NCI-H1105 treated with DMSO at 0.1 percent for 48 hours (cell line): ENCODE measurements at places on chromosomes 5 and 9.

DNA sequence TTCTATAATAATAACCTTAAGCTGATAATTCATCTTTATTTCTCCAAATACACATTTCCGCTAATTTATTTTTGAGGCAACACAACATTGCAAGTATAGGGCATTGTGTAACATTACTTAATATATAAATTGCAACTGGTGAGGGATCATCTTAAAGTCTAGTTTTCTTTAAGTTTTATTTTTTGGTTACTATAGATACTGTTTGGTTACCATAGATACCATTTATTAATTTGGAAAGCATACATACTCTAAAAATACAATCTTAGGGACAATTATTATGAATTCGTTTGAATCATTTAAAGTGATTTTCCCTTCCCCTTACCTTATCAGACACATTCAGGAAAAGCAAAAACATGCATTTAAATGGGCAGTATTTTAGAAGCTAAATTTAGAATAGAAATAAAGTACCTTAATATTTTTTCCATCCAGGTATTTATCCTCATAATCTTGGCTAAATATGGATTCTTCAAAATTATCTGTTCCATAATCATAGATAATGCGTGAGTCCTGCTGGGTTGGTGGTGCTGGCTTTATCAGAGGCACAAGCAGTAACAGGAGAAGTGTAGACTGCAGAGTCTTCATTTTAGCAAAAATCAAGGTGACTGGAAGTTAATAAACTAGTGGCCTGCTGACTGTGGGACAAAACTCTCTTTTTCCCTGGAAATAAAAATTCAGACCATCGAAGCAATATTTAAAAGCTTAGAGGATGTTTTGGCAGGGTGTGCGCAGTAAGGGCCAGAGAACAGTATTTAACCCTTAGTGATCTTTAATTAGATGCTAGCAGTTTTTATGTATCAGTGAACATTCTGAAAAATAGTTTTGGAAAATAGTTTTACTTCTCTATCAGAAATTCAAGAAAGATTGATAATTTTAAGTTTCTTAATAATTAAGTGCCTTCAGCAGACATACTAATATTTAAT, 1.3 kb downstream of the OGN start:
- no peak for DNase-seq

DNA sequence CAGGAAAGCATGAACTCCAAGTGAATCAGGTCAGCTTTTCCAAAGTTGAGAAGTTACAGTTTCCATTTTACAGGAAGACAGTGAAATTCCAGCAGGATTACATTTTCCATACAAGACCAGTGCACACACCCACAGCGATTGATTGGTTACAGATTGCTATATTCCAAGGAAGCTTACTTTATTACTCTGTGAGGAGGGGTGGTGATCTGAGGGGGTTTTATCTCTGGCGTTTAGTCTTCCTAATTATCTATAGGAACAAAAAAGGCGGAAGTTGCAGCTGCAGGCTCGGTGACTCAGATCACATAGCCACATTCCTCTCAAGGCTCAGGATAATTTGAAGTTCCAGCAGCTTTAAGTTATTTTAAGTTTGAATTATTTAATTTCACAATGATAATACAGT, 450.4 kb upstream of the NMUR2 start:
- no peak for DNase-seq

DNA sequence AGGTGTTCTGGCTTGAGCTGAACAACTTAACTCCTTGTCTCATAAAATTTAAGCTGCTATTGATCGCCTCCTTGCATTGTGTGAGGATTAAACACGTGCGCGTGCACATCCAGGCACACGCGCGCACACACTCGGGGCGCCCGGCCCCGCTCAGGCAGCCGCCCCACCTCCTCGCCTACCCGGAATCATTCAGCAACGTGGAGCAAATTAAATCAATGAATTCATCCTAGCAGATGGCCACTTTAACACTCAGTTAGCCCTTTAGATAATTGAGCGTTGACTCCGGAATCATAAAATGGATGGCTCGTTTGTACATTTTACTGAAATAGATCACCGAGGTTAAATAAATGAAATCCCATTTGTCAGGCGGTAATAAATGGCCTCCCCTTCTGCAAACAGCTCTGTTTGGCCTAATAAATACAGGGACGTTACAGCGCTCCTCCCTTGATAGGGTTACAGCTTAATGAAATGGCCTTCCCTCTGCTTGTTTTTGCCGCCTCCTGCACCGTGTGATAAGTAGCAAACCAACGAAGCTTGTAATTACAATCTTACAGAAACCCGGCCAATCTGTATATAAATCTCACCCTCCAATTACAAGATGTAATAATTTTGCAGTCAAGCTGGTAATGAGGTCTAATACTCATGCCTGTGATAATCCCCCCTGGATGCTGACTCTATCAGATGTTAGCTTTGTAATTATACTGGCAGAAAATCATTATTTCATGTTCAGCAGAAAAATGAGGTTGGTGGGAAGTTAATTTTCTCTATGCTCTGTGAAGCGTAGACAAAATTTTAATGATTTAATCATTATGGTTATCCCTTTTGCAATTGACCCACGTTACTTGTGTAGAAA, 229.7 kb upstream of the IRX4 start:
- peak; percentile 93 for DNase-seq

DNA sequence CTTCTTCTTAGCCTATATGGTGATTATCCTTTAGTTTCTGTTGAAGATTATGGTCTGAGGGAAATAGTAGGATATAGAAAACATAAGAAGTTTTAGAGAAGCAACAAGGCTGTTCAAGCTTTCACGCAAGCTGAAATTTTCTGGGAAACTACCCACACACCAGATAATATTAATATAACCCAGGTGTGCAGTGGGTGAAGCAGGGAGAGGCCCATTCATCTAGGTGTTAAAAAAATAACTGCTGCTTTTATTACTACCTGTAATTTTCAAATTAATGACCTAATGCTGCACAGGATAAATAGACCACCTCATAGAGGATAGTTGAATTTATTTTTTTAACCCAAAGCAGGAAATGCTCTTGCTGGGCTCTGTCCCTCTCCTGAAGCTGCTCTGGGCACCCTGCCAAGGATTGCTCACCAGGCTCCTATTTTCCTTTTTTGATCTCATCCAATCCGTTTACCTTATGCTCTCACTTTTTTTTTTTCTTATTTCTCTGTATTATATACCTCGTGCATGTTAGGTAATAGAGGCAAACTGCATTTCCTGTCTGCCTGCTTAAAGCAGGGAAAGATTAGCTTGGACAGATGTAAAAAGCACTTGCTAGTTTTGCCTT, 124.3 kb upstream of the SLC12A2 start:
- peak; percentile 87 for DNase-seq

DNA sequence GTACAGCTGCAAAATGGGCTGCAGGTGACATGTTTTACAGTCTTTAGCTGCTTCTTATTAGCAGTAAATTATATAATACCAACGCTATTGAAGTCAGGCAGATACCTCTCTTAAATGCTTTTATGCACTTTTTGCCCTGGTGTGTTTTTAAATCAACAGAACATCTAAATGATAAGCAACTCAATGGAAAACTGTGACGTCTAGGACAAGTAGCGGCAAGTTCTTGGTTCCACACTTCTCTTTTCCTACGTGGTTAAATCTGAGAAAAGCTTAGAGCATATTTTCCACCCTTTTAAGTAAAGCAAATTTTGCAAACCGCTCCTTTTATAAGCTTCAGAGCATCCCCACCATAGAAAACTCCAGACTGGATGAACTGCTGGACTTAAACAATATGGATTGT, 58.1 kb downstream of the CEMIP2 start:
- no peak for DNase-seq

DNA sequence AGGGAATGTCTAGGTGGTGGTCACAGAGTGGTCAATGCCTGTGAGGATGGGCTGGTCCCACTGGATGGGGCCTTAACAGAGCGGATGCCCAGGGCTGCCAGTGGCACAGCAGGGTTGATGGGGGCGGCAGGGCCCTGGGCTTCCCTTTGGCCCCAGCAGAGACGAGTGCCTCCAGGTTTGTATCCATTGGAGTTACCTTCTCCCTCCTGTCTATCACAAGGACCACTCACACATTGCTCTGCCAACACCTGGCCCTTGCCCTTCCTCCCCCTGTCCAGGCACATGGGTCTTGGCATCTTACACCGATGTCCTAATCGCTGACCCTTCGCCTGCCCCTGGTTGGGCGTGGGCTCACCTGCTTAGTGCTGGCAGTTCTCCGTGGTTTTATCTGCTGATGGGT, 26.2 kb upstream of the IRX4 start:
- DNase-seq, result no peak

DNA sequence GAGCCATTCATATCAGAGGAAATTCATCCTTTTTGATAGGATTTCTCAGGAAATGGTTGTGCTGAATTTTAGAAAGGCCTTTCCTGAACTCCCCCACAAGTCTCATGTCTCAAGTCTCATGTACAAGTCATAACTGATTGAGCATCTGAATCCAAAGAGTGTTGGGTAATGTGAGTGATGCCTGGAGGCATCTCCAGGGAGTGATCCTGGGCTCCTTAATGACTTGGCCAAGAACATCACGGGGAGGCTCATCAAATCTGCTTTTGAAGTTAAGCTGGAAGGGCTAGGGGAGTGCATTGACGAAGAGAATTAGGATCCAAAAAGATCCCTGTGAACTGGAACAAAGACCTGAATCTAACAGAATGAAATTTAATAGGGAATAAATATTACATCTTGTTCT, 79.2 kb downstream of the MAST4 start:
- no peak for DNase-seq

DNA sequence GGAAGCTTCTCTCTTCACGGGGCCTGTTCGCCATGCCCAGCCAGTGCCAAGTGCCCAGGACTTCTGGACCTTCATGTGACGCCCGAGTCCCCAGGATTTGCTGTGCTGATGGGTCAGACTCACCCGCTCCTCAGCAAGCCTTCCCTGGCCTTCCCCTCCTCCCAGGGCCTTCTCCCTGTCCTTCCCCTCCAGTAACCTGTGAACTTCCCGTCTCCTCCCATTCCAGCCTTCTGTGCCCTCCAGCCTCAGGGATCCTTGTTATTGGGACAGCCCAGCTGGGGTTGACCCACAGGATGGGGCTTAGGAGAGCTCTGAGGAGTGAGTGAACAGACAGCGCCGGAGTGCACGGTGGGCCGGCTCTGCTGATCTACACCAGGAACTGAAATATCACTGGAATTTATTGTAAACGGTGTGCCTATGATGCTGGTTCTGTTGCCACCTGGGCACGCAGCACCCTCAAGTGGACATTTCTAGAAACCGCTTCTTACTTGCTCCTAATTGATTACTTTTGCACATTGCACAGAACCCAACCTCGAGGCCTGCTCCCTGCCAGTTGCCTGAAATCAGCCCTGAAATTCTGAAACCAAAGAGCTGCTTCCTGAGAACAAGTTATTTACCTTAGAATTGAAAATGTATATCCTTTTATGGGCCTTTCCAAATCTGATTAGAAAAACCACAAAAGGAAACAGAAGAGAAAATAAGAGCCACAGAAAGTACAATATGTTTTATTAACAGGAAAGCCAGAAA, 1.5 kb downstream of the SPAAR start:
- peak; percentile 19 for DNase-seq

GRCh38 chr5:14039576-14039975, 95.1 kb upstream of the DNAH5 start:
- DNase-seq, result no peak

DNA sequence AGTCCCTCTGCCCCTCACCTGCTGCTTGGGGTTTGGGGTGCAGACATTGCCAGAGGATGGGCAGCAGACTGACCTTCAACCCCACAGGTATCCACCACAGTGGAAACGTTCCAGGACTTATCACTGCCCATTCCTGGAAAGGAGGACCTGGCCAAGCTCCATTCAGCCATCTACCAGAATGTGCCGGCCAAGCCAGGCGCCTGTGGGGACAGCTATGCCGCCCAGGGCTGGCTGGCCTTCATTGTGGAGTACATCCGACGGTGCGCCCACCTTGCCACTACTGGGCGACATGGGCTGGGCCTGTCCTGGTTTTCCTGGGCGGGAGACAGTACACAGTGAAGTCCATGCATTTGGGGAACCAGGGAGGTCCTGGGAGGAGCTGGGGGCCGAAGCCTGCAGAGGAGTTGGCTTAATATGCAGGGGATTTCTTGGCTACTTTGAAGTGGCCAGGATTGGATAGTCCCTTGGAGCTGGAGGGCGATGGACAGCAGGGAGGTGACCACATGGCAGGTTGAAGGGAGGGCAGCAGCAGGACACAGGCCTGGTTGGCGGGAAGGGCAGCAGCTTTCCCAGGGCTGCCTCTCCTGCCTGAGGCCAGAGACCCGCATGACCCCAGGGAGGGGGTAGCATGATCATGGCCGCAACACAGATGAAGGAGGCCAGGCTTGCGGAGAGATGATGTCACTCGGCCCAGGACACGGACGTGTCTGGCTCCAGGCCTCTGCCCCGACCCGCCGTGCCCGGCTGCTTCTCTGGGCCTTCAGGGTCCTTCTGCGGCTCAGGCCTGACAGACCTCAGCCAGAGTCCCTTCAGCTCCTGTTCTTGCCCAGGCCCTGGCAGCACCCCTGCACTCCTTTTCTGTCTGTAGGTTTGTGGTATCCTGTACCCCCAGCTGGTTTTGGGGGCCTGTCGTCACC, 34.6 kb downstream of the USP20 start:
- DNase-seq, result no peak

GRCh38 chr5:13253111-13253510, 691.4 kb downstream of the DNAH5 start:
- no peak for DNase-seq

- DNase-seq, result no peak
Measured at GRCh38 chr5:80246001-80246758, 9.7 kb downstream of the SERINC5 start.

- DNase-seq, result no peak
Measured at GRCh38 chr5:54894957-54895815, 90.2 kb downstream of the ESM1 start.

DNA sequence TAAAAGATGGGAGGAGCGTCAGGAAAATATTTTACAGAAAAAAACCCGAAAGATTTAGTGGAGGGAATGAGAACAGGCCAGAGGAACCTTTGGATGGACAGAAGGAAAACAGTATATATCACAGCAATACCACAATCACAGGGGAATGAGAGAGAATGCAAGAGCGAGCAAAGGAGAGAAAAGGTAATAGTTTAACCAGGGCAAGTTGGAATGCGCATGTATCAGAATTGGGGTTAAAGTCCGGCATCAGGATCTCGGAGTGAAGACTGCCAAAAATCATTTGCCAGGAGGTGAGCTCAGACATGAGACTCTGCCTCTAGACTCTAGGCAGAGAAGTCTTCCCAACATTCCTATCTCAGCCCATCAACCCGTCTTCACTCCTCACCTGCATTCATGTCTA, 36.8 kb downstream of the PCDHGC5 start:
- DNase-seq, result no peak
